Erythroblast (primary cell): ENCODE measurements at places on chromosomes 4 and X.
A peak's percentile ranks its signal among the peaks of the same experiment; 100 is the strongest.

DNA sequence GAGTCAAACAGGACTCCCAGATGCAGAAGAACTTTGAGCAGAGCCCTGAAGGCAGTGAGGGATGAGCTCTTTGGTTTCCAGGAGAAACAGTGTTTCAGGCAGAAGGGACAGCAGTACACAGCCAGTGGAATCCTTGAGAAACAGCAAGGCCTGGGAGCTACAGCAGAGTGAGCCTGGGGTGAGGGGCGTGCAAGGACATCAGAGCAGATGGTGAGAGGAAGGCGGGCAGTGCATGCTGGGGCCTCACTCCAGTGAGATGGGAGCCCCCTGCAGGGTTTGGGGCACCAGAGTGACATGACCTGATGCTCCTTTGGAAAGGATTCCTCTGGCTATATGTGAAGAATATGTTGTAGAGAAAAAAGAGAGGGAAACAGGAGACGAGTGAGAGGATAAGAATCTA is 98.1 kb upstream of the EGFL6 start:
- no peak for DNase-seq

DNA sequence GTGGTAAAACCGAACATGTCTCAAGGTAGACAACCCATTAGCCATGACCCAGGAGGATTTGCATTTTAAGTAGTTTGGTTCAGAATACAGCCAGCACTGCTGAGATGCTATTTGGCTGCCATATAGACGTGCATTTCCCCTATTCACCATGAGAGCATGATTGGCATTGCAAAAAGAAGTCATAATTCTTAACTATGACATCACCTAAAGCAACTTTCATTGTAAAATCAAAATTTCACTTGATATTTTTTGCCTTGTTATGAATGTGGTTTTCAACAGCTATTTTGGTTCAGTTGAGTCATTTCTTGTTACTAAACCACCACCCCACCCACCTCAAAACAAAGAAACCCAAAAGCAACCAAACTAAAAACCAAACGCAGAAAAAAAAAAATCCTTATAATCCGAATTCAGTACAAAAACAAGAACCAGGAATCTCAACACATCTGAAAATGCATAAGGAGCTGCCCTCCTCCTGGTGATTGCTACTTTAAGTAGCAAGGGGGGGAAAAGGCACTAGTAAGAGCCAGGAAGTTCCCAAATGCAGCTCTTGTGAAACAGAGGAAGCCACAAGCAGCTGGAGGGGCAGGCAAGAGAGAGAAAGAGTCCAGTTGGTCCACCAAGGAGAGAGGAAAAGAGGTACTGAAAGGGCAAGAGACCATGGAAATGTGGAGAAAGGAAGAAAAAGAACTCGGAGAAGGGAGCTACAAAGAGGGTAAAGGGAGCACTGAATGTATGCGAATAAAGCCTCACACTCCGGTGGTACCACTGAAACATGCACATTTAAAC is 3.1 kb downstream of the SLITRK4 start:
- DNase-seq, result no peak

- DNase-seq, result no peak
These were observed 34.0 kb downstream of the LHFPL1 start for GRCh38 chrX:112645774-112646173.

GRCh38 chrX:49039598-49040375 is 3.4 kb downstream of the TFE3 start:
- DNase-seq, result peak; percentile 89

DNA sequence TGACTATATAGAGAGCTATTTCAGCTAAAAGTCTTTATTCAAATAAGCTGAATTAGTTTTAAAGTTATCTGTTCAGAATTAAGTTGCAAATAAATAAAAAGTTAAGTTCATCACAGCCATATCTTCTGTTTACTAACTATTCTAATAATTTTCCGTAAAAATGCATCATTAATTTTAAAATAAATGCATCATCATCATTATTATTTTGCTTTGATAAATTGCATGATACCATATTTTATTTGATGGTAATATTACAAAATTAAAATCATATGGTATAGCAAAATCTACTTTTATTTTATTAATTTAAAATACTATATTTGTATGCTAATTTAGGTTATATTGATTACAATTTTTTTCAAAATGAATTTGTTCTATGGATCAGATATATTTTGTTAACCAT is 357.3 kb upstream of the NDST4 start:
- no peak for DNase-seq
